Epithelial cell of proximal tubule (primary cell): ENCODE measurements at places on chromosomes 3 and 15.

GRCh38 chr3:117853923-117854668, 1144.5 kb downstream of the TUSC7 start:
- DNase-seq = peak; percentile 73

GRCh38 chr3:129521611-129522010, 6.8 kb upstream of the RHO start:
- DNase-seq = no peak

DNA sequence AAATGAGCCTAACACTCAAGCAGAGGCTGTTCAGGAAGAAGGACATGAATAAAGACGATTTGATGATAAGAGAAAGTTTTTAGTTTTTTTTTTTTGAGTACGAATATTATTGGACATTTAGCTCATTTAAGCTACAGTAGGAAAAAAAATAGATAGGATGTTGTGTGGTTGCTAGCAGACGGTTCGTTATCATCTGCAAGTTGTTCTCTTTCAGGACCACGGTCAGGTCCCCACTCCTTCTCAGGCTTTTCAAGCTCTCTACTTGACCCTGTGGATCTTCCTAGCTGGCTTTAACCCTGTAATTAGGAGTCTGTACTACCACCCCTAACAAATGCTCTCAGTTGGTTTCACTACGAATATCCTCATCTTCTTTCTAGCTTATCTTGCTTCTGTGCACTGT, 1.1 kb downstream of the KCNH8 start:
- DNase-seq = no peak

GRCh38 chr3:138113326-138113725, 2.1 kb downstream of the DZIP1L start:
- peak; percentile 84 for DNase-seq
